ENCODE measurements at places on chromosomes 12 and 14. TPM values are rescaled to one million over a fixed set of nuclear protein-coding genes. Genes with fewer than 3 reads are reported as not detected.

Gene PRPF40B
- total RNA-seq = 13.9 TPM

Gene CEP170B
- 11.2 TPM for total RNA-seq

Gene MOAP1
- 13.2 TPM for total RNA-seq

Gene RNF212B
- not detected for total RNA-seq

Gene PRH2
- not detected for total RNA-seq

Gene PRR4
- total RNA-seq = not detected

Gene MYF5
- not detected for total RNA-seq

Gene PCED1B
- 0.52 TPM for total RNA-seq

Gene HRK
- total RNA-seq = 0.55 TPM

Gene CALCOCO1
- 40.2 TPM for total RNA-seq

Gene A2M
- total RNA-seq = not detected

Gene MGST1
- total RNA-seq = 11.4 TPM

Gene OR6C2
- not detected for total RNA-seq

Gene AACS
- total RNA-seq = 32.1 TPM

Gene CARMIL3
- total RNA-seq = 0.05 TPM

Data from A172 (cell line).